Activated CD4-positive, alpha-beta T cell treated with anti-CD3 and anti-CD28 coated beads, Interleukin-2, amount 10 ng/mL, durations not matched to agents 7 days and 5 days (primary cell): ENCODE measurements at places on chromosomes 12 and 14. TPM values are rescaled to one million over a fixed set of nuclear protein-coding genes. Genes with fewer than 3 reads are reported as not detected.

DNA sequence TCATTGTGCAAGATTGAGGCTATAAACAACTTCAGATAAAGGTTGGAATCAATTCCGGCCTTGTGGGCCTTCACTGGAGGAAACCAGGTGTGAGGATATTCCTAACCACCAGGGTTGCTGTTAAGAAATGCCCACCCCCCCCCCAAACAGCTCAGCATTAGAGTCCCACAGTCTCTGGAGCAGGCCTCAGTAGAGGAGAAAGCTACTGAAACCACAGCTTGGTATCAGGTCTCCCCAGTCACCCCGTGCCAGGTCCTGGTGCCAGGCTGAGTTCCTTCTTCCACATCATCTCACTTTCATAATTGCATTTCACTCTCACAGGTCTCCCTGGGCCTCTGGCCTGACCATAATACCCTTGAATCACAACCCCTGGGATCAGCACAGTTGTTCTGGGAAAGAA is 12.5 kb downstream of the GALNT6 start:
- DNase-seq = no peak

GRCh38 chr14:35682802-35683201 is 126.3 kb downstream of the RALGAPA1 start:
- DNase-seq = no peak

- DNase-seq = no peak
Measured at GRCh38 chr12:17829813-17830212, 260.2 kb downstream of the RERGL start.

DNA sequence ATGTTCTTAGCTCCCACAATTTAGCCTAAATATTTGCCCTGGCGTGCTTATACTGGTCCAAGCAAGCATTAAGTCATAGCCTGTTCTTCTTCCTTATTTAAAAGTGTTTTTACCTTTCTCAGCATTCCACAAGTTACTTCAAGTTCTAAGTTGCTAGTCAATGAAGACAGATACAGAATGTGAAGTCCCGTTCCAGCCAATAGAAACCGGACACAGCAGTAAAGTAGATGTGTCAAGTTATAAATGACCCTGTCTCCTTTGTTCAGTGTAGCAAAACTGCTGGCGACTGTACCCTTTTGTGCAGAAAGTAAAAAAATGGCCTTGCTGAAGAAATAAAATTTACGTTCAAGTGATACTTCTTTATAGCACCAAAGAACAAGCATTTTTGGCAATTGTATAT is 3.9 kb downstream of the SNAPC1 start:
- DNase-seq = no peak

ATL1 gene
- 1.2 TPM for total RNA-seq

EPYC gene
- total RNA-seq = not detected

SUSD6 gene
- total RNA-seq = 42.6 TPM

TSPAN11 gene
- not detected for total RNA-seq

CIROP gene
- not detected for total RNA-seq
